ENCODE measurements at places on chromosomes 11 and 22.

DNA sequence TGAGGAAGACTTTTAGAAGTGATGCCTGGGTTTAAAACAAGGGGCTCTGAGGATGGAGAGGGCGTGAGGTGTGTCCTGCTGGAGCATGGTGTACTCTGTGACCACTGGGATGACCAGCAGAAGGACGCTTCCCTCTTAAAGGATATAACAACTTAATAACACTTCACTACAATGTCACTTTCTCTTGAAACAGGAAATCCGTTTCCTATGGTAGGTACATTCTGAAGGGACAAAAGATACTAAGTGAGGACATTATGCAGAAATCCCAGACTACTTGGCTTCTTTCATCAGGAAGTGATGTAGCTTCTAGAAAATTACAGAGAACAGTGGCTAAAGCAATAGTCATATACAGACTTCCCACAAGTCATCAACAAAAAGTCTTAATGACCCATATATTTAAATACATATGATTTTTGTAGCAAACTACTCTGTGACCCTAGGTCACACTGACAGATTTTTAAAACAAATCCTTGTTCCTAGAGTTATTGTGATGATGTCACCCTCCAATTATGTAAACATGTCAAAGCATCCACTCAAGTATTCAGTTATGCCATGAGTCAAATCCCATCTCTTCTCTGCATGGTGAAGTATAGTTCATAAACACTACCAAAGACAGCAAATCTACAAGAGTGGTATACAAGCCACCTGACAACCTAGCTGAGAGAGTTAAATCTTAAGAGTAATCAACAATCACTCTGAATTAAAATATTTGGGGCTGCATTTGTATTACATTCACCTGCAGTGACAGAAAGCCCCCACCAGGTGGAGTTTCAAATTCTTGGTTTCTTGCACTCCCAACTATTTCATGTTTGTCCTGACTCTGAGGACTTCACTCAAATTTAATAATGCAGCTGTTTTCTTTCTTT lies 32.8 kb downstream of the PITPNB start:
- peak; percentile 6 for DNase-seq

DNA sequence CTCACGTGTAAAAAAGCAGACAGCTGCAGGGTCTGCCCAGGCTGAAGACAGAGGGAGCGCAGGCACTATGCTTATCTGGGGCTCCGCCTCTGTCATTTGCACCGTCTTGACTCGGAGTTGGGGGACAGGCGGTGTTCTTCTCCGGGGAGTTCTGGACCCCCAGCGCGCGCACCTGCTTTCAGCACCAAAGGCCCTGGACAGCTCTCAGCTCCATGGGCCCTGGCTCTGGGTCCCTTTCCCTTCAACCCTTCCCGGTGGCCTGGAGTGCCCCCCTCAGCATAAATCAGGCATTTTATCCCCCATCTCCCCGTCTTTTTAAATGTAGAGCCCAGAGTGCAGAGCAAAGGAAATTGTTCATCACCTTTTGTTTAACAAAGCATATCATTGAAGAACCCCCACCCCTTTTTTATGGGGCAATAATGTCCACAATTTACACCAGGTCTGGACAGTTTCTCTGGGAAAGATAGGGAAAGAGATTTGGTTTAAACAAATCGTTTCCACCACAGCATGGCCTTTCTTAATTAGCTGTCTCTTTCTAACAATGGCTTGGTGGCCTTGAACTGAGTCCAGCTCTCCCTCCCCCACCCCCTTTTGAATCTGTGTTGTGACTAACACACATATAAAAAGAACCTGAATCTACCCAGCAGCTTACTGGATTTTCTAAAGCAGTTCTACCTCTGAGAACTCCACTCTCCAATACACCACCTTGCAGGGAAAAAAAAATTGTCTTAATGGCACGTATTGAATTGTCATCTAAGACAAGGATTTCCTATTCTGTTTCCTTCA lies 1.7 kb downstream of the SEZ6L start:
- DNase-seq: peak; percentile 14

DNA sequence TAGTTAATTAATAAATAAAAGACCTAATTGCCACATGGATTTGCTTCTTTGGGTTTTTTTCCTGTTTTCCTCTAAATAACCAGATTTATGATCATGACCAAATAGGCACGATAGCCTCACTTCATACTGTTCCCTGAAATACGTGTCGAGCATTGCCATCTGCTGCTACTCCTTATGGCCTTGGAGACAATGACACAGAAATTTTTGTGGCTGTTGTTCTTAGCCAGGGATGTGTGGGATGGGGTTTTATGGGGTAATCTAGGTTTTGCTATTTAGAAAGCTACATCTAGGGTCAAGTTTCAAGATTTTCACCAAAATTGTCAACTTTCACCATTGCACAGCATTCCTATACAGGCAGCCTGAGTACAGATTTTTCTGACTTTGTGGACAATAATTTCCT lies 145.2 kb downstream of the DBX1 start:
- DNase-seq: no peak

- DNase-seq: no peak
These were observed 15.9 kb downstream of the TANGO2 start for GRCh38 chr22:20036535-20037392.

DNA sequence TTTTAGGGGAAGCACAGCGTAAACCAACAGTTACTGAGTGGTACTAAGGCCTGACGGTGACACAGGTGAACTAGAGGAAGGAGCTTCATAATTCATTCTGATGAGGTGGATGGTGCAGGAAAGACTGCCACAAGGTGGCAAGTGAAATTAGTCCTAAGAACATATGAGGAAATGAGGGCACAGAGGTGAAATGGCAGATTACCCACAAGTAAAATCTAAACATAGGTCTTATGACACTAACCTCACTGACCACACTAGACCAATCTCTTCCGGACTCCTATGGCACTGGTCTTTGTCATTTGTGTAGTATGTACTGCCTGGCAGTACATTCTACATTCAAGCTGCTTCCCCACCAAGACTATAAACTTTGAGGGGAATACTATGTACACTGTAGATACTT lies 20.2 kb downstream of the GAB2 start:
- no peak for DNase-seq

- no peak for DNase-seq
These were observed 34.8 kb upstream of the PSMA1 start for GRCh38 chr11:14554959-14555358.

DNA sequence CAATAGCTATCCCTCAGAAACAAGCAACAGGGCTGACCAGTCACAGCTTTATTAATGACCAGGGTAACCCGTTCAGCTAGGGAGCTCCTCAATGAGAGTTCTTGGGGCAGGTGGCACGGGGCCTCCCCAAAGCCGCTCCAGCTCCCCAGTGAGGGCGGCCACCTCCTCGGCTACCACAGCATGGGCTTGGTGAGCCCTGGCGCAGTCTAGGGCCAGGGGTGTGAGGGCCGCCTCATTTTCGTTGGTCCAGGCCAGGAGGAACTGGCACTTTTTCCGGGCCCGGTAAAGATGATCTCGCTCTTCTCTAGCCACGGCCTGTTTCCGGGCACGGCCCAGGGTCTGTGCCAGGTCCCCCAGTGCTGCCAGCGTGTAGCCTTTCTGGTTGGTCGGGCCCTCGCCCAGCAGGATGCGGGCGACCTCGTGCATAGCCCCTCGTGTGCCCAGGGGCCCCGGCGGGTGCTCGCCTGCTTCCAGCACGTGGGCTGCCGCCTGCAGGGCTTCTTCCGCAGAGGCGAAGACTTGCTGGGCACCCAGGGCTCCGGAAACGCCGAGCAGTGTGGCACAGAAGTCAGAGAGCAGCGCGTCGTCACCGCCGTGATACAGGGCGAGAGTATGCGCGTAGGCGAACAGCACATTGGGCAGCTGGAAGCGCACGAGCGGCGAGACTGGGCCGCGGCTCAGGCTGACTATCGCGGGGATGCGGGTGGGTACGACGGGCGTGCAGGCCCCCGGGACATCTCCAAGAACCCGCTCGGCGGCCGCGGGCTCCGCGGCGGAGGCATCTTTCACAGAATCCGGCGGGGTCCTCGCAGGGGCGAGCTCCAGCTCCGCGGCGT lies 913 bp downstream of the ZNHIT2 start:
- no peak for DNase-seq

- no peak for DNase-seq
These were observed 15.4 kb downstream of the SLC35C1 start for GRCh38 chr11:45820211-45820857.

GRCh38 chr22:40215266-40215665 lies 37.5 kb downstream of the TNRC6B start:
- DNase-seq: no peak

DNA sequence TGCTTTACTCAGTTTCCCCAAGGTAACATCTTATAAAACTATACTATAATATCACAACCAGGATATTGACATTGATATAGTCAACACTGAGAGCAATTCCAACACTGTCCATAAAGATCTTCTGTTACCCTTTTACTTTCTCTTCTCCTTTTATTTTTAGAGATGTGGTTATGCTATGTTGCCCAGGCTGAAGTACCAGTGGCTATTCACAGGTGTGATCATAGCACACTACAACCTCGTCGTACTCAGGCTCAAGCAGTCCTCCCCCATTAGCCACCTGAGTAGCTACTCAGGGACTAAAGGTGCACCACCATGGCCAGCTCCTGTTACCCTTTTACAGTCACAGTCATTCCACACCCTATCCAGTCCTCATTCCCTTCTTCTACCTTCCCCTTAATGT lies 119.7 kb downstream of the CWF19L2 start:
- no peak for DNase-seq

DNA sequence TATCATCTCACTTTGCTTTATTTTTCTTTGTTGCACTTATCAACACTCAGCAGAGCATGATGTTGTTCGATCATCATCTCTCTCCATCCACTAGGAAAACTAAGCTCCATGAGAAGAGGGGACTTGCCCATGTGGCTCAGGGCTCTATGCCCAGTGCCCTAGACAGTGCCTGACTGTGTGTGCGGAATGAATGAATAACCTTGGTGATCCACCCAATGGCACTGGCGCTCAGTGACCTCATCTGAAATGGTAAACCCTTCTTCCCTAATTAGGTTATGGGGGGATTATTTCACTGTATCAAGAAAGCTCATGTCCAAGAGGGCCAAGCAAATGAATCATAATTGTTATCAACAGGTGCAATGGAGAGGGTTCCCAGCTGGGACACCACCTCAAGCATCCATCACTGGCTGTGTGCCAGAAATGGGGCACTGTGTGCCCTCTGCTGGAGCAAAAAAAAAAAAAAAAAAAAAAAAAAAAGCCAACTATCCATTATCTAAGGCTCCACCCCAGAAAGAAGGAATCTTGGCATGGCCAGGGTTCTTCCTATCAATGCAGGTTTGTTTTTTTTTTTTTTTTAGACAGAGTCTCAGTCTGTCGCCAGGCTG lies 172.6 kb downstream of the LARGE1 start:
- DNase-seq: no peak

DNA sequence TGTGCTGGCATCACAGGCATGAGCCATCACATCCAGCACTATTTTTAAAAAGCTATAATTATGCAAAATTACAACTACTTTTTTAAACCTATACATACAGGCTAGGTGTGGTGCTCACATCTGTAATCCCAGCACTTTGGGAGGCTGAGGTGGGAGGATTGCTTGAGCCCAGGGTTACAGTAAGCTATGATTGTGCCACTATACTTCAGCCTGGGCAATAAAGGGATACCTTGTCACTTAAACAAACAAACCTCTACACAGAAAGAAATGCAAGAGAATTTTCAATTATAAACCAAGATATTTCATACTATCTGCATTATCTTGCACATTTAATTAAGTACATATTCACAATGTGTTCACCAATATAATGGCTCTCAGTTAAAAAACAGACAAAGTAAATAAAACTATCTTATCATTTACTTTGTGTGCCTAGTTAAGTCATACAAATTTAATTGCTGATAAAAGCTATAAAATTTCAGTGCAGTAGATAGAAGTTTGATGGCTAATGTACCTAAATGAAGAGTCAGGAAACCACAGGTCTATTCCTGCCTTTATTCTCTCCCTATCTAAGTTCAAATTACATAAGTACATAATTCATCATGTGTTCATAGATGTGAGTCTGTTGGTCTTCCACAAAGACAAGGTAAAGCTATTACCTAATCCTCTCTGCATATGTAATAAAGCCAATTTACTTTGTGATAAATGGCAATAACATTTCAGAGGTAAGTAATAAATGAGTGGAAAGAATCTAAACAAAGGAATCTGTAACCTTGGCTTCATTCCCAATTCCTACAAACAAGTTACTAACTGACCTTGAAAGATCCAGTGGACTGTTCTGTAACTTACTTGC lies 9.0 kb upstream of the RDX start:
- DNase-seq: no peak

DNA sequence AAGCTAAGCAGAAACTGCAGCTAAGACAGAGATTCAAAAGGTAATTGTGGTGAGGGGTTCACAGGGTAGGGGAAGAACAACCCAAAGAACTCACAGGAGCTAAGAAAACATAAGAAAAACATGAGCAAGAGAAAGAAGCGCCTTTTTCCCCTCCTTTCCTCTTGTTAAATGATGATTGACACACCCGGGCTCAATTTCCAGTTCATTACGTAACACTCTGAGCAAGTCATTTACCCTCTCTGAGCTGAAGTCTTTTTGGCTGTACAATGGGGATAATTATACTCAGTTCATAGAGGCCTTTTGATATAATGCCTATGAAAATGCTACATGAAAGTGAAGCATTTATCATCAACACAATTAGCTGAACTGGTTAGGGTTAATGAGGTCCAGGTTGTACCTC lies 17.2 kb downstream of the LRP4 start:
- DNase-seq: no peak

GRCh38 chr11:44556735-44557409 lies 8.6 kb upstream of the CD82 start:
- peak; percentile 64 for DNase-seq

DNA sequence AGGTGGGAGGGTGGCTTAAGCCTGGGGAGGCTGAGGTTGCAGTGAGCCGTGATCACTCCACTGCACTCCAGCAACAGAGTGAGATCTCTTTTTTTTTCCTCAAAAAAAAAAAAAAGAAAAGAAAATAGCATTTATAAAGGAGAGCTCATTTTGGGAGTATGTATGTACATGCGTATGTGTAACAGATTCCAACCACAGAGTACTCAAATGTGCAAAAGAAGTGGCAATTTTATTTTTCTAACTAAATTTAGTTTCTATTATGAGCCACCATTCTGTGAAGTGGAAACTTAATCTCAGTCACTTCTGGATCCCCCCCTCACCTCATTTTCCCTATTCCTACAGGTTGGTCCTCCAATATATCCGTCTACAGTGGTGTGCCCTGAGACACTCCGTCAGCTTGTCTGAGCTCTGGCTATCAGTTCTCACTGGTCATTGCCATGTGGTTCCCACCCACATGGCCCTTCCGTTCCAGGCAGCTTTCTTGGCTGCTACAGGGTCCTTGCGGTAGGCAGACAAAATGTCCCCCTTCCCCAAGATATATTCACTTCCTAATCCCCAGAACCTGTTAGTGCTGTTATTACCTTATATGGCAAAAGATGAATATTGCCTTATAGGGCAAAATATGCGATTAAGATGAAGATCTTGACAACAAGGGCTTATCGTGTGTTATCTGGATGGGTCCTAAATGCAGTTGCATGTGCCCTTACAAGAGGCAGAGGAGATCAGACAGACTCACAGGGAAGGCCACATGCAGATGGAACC lies 35.8 kb upstream of the TSKU start:
- DNase-seq: no peak
